CD8-positive, alpha-beta memory T cell (primary cell): ENCODE measurements at places on chromosomes 3 and 15.

DNA sequence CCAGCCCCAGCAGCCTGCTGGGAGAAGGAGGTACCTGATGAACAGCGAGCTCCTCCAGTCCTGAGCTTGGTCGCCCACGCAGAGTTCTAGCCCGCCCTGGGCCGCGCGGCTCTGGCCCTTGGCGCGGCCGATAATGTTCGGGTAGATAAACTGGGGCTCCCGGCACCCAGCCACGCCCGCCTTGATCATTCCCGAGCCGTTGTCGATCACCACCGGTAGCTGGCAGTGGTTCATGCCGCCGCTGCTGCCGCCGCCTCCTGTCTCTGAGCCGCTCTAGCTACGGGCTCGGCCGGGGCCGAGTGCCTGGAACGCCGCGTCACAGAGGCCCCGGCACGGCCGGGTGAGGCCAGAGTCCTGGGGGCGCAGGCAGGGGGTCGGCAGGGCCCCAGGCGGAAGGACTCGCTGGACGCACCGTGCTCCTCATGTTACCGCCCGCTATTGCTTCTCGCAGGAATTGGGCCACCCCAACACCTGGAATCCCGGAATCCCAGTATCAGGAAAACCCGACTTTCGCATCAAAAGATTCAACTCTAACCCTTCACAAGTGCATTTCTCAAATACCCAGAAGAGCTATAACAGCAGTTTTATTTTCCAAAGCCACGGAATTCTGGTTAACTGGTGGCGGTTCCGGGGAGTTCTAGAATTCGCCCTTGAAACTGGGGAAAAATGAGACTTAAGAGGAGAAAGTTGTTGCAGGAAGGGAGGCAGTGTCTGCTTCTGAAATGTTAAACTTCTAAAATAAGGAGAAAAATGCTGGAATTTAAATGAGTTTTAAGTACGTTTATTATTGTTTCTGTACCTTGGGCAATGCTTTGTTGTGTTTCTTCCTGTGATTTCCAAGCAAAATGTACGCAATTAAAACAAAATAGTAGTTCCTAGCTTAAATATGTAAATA is at the start of gene ACTRT3:
ACTRT3 (minus strand) TSS at position 275 of the 895 bp plus-strand sequence; CDS start at position 234, 41 bp downstream.
- peak; percentile 49 for DNase-seq

- no peak for DNase-seq
Measured at GRCh38 chr3:63500196-63500595, 152.3 kb upstream of the SNTN start.

DNA sequence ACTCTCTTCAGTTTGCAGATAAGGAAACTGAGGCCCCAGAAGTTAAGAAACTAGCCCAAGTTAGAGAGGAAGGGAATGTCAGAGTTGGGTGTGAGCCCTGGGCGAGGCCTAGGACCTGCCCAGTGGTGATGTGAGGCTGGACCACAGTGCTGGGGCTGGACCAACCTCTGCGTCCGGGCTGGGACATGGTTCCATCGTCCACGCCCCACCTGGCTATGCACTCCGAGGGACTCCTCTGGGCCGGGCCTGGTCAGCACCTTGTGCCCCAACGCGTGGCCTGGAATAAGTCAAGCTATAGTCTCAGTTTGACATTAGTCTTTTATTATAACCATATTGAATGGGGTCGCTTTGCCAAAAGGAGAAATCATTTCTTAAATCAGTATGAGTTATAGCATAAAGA is 272.1 kb downstream of the PLCL2 start:
- DNase-seq, result no peak

DNA sequence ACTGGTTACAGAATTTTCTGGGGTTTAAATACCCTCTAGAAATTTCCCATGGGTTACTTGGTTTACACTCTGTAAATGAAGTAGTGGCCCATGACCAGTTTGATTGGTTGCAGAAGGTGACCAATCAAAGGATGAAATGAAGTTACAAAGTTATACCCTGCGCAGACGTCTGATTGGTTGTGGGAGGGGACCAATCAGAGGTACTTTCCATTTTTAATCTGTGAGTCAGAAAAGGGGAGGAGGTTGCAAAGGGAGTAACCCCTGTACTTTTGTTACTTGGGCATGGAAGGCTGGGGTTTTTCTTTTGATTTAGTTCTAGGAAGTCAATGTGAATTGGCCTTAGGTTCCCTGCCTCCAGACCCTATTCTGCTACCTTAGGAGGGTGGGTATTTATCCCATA is 18.7 kb upstream of the APH1B start:
- no peak for DNase-seq

DNA sequence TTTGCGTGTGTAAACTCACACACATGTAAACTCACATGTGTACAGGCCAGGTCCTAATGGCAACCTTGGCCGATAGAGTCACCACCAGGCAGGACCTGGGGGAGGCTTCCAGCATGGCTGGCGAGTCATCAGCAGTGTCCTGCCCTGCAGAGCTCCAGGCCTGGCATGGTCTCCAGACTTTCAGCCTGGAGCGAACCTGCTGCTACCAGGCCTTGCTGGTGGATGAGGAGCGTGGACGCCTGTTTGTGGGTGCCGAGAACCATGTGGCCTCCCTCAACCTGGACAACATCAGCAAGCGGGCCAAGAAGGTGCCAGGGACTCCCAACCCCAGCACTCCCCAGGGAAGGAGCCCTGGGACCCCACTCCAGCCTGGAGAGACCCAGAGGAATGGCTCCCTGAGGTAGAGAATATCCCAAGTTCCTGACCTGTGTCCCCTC is 1.0 kb downstream of the SEMA3B start:
- DNase-seq, result no peak

- no peak for DNase-seq
Measured at GRCh38 chr3:182305881-182306665, 487.2 kb upstream of the ATP11B start.

DNA sequence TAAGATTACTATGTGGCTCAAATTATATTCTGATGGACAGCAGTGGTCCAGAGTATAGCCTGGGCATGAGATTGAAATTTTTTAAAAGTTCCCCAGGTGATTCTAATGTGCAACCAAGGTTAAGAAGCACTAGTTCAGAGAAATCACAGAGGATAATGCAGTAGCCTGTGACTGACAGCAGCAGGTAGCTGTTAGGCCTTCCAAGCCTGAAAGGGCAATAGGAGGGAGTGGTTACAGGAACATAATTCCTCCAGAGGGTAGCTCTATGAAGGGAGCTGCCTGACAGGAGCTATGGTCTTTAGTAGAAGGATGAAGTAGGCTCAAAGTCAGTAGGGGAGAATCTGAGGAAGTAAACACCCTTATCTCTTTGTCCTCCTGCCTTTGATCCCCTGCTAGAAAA is 342.9 kb upstream of the PPP2R3A start:
- no peak for DNase-seq

GRCh38 chr15:61226361-61227256 is 2.5 kb downstream of the RORA start:
- no peak for DNase-seq

- DNase-seq, result no peak
Measured at GRCh38 chr3:61663356-61664104, 102.2 kb downstream of the PTPRG start.
